ENCODE measurements at places on chromosomes 1 and 21.

GRCh38 chr1:59070610-59071009 lies 226.3 kb upstream of the FGGY start:
- DNase-seq = no peak

GRCh38 chr1:165763442-165763841 lies 5.2 kb downstream of the TMCO1 start:
- no peak for DNase-seq

- DNase-seq = no peak
Observed at GRCh38 chr1:1426496-1427105, 5.5 kb upstream of the ANKRD65 start.

GRCh38 chr21:44800103-44800502 lies 1.5 kb downstream of the UBE2G2 start:
- DNase-seq = no peak

DNA sequence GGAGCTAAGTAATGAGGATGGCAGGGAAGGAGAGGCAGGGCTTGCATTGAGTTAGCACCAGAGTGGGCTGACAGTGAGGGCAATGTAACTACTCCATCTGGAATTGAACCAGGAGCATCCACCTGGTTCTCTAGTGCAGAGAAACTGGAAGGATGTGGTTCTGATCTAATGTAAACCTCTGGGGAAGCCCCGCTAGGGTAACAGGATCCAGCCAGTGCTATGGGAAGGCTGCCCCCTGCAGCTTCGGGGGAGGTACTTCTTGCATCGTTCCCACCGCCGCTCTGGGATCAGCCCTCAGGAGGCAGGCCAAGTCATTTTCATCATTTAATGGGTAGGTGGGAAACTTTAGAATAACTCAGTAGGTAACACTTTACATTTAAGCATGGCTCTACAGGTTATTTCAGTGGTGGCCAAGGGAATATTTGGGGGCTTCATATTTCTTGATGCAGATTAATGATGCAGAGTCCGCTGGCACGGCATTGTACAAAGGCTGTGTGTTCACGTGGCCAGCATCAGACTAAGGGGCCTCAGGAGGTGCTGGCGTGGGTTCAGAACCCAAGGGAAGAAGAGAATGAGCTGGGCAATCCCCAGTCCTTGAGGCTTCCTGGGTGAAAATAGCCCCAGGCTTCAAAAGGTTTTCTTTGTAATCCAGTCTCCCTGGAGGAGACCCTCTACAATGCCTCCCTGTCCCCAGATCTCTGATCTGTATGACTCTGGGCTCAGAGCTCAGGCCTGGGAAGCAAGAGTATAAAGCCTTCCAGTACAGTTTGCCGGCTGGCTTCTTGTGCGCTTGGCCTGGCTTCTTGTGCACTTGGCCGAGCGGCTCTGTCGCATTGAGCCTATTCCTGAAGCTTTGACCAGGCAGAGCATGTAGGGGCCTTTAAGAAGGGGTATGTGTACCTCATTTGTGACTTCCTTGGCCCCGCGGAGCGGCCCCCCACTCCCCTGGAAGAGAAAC lies 26.4 kb upstream of the KAZN start:
- DNase-seq = no peak

DNA sequence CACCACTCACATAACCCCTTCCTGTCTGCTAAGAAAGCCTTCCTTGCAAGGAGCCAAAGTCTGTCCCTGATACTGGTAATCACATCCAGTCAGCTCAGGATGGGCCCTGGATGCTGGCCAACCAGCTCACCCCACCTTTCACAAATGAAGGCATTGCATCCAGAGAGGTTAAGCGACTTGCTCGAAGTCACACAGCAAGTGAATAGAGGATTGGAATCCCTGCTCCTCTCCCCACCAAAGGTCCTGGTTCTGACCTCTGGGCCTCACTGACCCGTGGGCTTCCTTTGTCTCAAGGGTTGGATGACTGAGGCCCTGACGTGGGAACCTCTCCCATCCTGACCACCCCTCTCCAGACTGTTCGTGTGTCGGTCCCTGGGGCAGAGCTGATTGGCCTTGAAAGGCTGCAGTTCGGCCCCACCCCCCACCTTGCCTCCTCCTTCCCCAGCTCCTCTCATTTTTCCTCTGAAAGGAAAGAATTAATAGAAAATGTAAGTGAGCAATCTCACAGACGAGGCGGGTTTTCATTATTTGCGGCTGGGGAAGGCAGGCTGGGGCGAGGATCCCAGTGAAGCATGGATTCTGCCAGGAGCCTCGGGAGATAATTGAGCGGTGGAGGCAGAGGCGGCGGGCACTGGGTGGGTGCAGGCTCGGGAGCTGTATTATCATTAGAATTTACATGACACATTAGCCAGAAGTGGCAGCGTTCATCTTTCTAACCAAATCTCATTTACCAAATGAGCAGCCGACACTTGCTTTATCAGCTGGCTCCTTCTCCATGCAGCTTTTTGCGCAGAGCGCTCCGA lies 101.5 kb upstream of the CSF3R start:
- no peak for DNase-seq

GRCh38 chr1:6466023-6466422 lies at the start of gene TNFRSF25:
Gene TNFRSF25 (minus strand): TSS chr1:6466173. CDS start chr1:6466107, 66 bp downstream.
- DNase-seq = peak; percentile 46

- no peak for DNase-seq
Observed at GRCh38 chr21:26115305-26115704, 55.3 kb downstream of the APP start.

DNA sequence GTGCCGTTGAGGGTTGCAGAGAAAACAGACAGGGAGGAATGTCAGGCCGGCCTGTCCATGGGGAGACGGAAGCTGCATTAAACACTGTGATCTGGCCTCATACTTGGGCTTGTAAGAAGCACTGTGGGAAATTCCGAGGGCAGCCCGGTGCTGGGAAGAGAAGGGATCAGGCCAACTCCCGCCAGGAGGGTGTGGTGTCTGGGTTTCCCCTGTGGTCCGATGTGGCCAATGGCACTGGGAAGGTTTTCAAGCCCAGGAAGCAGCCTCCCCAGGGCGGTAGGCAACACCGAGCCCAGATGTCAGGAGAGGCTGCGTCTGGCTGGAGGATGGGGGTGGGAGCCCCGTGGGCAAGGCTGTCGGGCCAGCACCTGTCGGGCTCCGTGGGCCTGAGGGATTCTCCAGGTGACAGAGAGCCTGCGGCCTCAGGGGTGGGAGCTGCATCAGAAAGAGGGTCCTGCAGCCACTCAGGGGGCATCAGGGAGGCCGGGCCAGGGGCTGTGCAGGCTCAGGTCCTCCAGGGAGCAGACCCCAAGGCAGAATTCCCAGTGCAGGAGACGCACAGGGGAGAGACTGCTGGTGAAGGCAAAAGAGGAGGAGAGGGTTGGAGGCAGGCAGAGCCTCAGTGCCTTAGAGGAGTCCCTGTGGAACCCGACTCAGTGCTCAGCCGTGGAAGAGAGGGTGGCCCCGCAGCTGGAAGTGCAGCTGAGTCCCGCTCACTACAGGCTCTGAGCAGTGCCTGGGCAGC lies 8.4 kb downstream of the UBASH3A start:
- DNase-seq = no peak

DNA sequence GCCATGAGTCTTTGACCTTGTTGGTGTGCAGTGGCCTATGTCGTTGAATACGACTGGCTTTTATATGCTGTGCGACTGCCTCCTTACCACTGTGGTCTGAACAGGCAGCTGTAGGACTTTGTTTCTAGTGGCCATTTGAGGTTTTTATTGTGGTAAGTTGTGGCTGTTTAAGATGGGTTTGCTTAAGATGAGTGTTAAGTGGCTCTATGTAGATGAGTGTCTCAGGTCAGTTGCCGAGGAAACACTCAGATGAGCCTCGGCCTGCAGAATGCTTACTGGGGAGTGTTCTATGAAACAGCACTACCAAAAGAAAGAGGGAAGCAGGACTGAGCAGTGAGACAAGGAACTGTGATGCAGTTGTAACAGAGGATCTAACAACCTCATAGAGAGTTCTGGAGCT lies 14.9 kb upstream of the CD1C start:
- no peak for DNase-seq

- no peak for DNase-seq
Observed at GRCh38 chr21:23003951-23004350, 2005.7 kb downstream of the NCAM2 start.

- no peak for DNase-seq
Observed at GRCh38 chr1:31010086-31010989, 55.2 kb downstream of the PUM1 start.

- no peak for DNase-seq
Observed at GRCh38 chr1:109814223-109814622, 50.5 kb upstream of the EPS8L3 start.

GRCh38 chr1:221174330-221174993 lies 295.2 kb downstream of the HLX start:
- no peak for DNase-seq

GRCh38 chr1:188129856-188130838 lies 1301.4 kb downstream of the PLA2G4A start:
- no peak for DNase-seq

GRCh38 chr1:209402697-209403096 lies 180.8 kb upstream of the CAMK1G start:
- DNase-seq = no peak

DNA sequence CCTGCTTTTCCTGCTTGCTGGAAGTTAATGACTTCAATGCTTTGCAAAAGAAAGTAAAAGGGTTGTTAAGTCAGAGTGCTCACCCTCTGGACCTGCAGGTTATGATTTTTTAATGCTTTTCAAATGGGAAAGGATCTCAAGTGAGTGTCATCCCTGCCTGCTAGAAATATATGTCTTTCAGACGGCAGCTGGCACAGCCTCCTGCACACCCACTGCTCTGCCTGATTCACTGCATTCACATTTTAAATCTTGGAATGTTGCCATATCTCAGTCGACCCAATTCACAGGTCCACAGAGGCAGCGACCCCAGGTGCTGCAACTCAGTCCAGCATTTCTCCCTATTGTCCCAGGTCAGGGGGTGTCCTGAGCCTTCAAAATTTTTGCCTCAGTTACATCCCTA lies 10.7 kb downstream of the DUSP23 start:
- no peak for DNase-seq

GRCh38 chr21:35217504-35218060 lies 168.5 kb upstream of the RUNX1 start:
- DNase-seq = no peak

- DNase-seq = no peak
Observed at GRCh38 chr1:8765198-8765597, 52.2 kb downstream of the RERE start.

DNA sequence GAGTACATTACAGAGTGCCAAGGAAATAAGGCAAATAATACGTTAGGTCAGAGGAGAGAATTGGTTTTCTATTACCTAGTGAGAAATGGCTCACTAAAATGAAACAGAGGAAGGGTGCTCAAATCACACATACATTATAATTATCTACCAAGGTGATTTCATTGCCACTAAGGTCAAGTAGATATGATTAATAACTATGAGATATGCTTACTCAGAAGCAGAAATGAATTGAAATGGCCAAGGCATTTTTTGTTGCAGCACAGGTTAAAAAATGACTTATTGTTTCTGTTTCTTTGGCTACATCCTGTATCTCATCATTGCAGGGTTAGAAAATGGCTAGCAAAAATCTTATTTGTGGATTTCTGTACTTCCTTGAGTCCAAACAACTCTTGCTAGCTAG lies 154.5 kb upstream of the GORAB start:
- DNase-seq = no peak
